ENCODE measurements at places on chromosomes 1 and 21. TPM values are rescaled to one million over a fixed set of nuclear protein-coding genes. Genes with fewer than 3 reads are reported as not detected.

Gene H3-3A
- 413 TPM for total RNA-seq

Gene MSH4
- not detected for total RNA-seq

Gene ARHGEF16
- 5.1 TPM for total RNA-seq

Gene TEDDM1
- total RNA-seq = not detected

Gene NES
- 1.1 TPM for total RNA-seq

Gene CFHR4
- not detected for total RNA-seq

Gene WNT3A
- not detected for total RNA-seq

Gene TDRD5
- 0.05 TPM for total RNA-seq

Gene ACOT11
- total RNA-seq = 2.1 TPM

Gene NTMT2
- total RNA-seq = not detected

Gene CDC20
- 204 TPM for total RNA-seq

Gene OR2T2
- total RNA-seq = not detected

Gene LYPLA2
- 56.2 TPM for total RNA-seq

Gene SYCP1
- not detected for total RNA-seq

All from A549 treated with Hydrocortisone at 1 μM for 4 hours (cell line).